ENCODE measurements at places on chromosomes 6 and 20.

DNA sequence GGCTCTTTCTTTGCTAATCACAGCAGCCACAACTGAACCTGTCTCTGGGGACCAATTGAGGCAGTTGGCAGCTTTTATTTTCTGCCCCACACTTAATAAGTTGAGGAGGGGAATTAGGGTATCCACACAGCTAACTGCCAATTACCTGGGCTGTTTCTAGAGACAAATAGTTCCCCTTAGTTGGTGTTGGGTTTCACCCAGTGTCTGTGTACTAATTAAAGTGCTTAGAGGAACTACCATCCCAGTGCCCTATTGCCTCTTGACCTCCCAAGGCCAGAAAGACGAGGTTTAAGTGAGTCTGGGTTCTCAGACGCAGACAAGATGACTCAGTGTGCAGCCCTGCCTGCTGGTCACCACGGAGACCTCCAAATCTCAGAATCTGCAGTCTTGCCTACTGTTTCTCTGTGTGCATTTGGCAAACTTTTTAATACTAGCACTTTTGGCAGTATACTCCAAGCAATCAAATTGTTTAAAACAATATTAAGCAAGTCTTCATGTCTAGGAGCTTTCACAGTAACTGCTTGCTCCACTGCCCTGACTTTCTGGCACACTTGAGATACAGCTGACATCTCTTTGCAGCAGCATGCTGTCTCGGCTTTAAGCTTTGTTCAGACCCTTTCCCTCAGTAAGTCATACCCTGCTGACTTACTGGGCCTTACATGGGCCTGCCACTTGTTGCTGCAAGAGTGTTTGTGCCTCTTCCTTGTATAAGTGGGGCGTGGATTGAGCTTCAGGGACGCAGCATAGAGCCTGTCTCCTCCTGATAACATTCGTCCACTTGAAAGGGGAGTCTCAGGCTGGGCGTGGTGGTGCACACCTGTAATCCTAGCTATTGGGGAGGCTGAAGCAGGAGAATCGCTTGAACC, 31.9 kb downstream of the STK35 start:
- DNase-seq = peak; percentile 40

DNA sequence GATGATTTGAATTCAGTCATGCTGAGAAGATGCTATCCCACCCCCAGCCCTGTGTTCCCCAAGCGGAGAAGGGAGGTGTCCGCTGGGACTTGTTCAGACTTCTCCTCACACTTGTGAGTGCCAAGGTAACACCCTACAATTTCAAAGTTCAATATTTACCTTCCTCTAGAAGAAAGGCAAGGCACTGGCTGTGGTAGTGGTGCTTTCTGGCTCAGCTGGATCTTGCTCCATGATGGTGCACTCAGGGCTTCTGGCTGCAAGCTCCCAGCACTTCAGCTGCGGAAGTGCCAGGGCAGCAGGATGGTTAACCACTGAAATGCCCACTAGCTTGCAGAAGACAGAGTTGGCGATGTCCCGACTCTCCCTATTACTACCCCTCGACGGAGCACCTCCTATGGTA, 135.4 kb downstream of the MTFR2 start:
- DNase-seq = no peak

- no peak for DNase-seq
Measured at GRCh38 chr6:11164717-11165646, 53.5 kb upstream of the ERVFRD-1 start.

DNA sequence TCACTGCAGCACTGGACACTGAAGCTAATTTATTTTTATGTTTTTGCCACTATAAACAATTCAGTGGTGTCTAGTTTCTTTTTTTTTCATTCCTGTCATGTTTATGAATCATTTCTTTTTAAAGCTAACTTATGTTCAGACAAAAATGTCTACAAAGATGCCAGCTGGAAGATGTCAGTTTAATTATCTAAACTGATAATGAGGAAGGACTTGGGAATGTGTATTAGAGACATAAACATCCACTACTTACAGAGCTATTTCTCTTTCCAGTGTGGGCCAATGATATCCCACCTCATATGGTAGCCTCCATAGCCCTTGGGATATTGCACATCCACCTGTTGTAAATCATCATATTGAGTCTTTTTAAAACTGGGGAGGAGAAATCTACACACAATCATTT, 132.1 kb upstream of the FAM184A start:
- no peak for DNase-seq

DNA sequence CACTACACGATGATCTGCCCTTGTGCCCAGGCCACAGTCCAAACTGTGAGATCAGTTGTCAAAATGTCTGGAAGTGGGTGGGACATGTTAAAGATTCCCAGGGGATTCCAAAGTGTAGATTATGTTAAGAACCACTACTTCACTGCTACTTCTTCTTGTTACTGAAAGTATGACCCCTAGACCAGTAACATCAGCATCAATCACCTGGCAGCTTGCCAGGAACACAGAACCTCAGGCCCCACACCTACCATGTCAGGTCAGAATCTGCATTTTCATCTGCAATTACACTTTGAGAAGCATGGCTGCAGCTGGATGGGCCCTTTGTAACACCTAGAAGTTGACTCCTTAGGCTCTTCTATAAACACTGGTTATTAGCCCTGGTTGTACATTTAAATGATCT, 36.1 kb downstream of the RFPL4B start:
- no peak for DNase-seq

- DNase-seq = no peak
Measured at GRCh38 chr20:58399926-58400325, 10.9 kb downstream of the VAPB start.

- no peak for DNase-seq
Measured at GRCh38 chr6:17057322-17057721, 44.5 kb upstream of the STMND1 start.

DNA sequence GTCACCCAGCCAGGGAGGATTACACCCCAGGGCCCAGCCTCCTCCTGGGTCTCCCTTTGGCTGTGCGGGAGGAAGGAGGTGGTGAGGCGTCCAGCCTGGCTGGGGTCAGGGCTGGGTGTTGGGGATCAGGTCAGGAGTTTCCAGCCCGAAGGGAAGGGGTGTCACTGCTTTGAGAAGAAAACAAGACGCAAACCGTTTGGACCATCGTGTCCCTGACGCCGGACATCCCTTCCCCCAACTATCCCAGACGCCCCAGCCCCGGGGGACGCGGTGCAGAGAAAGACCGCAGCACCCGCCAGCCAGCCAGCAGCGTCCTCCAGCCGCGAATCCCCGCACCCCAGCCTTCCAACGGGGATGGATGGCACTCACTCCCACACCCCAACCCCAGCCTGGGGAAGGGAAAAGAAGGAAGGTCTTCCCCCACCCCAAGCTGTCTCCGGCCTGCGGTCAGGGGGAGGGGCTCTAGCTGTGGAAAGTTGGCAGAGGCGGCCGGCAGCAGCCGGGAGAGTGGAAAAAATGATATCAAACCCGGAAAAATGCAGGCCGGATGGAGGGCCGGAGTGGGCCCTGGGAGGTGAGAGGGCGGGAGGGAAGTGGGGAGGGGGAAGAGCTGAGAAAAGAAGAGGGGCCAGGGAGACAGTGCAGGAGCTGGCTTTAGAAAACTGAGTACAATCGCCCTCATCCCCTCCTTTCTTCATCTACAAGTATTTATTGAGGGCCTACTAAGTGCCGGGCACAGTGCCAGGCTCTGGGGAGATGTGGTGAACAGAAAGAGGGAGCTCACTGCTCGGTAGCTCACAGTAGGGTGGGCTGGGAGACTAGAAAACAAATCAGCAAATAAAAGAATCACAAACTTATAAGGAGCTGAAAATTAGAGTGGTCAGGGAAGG, 10.6 kb downstream of the REM1 start:
- DNase-seq = no peak

GRCh38 chr6:79525272-79526100, 11.7 kb downstream of the LCA5 start:
- DNase-seq = peak; percentile 35

- no peak for DNase-seq
Measured at GRCh38 chr6:44339763-44340625, 2.5 kb upstream of the SPATS1 start.

- DNase-seq = no peak
Measured at GRCh38 chr6:142960098-142960497, 15.1 kb upstream of the HIVEP2 start.

DNA sequence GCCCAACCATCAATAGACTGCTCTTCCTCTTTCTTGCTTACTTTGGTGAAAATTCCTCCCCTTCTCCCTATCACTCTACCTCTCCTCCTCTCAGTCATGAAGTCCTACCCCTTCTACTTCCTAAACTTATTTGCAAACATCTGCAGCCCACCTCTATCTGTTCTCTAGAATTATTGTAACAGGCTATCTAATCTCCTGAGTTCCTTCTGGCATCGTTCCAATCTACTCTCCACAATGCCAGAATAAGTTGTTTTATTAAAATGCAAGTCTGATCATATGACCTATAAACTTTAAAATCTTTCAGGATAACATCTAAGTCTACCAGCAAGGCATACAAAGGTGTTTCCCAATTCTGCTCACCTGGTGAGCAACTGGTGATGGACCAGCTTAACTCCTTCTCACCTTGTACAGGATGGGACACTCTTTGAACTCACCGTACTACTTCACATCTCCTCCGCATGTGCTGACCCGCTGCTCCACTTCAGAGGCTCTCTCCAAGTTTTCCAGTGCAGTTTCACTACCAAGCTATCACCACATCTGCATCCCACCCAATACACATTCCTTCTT, 7.9 kb downstream of the CD164 start:
- no peak for DNase-seq

- no peak for DNase-seq
Measured at GRCh38 chr6:46583721-46584120, 68.9 kb downstream of the CYP39A1 start.

DNA sequence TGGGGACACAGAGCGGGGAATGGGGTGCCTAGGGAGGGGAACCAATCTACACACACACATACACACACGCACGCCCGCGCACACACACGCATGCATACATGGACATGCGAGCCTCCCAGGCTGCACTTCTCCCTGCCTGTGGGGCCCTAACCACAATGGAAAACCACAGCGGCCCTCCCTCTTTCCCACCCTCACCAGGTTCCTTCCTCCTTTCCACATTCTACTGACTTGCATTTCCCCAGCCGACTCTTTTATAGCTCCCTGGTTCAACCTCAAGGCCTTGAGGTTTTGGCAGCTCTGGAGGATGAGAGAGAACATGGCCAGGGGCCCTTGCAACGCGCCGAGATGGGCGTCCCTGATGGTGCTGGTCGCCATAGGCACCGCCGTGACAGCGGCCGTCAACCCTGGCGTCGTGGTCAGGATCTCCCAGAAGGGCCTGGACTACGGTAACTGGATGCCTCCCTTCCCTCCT, at the start of gene BPI:
Gene BPI (plus strand): TSS at position 249 of the 472 bp plus-strand sequence. CDS start 68 bp downstream, at position 317.
- DNase-seq = no peak

GRCh38 chr6:139533573-139534471, 159.4 kb upstream of the CITED2 start:
- peak; percentile 73 for DNase-seq

GRCh38 chr20:32019563-32020463, 9.6 kb downstream of the CCM2L start:
- no peak for DNase-seq

DNA sequence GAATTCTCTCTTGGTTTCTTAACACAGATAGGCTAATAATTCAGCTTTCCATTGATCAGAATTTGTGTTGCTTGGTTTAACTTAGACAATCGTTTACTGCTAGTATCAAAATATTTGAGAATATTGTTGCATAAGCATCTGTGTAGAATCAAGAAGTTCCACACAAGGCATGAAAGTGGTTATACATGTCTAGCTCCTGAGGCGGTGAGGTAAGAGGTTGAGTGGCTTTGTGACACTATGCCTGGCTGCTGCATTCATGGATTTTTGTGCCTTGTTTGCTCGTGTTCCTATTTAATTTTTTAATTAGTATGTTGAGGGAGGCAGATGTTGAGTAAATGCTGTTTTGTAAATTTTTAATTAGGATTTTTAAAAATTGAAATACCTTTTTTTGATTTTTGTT, 10.2 kb downstream of the PKIB start:
- DNase-seq = no peak

- DNase-seq = no peak
Measured at GRCh38 chr6:57247603-57248002, 25.5 kb upstream of the RAB23 start.

DNA sequence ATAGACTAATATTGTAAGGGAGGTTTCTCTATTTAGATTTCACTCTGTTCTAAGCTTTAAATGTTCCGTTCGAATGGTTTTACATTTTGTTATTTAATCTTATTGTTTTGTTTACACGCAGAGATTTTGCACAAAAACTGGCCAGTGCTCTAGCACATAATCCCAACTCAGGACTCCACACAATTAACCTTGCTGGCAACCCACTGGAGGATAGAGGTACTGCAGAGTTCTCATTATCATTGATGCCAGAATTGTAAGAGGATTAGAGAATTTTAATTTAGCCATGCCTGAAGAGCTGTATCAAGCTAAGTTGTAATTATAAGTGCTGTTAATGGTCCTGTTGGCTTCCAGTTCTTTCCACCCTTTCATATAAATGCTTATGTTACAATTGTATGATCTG, 179.7 kb upstream of the SCGN start:
- DNase-seq = no peak

- DNase-seq = peak; percentile 57
Measured at GRCh38 chr20:2814587-2815051, at the start of gene C20orf141. C20orf141 (plus strand) TSS chr20:2814987; CDS start chr20:2815185, 198 bp downstream.

- peak; percentile 91 for DNase-seq
Measured at GRCh38 chr6:154931711-154932424, 63.2 kb upstream of the TIAM2 start.

DNA sequence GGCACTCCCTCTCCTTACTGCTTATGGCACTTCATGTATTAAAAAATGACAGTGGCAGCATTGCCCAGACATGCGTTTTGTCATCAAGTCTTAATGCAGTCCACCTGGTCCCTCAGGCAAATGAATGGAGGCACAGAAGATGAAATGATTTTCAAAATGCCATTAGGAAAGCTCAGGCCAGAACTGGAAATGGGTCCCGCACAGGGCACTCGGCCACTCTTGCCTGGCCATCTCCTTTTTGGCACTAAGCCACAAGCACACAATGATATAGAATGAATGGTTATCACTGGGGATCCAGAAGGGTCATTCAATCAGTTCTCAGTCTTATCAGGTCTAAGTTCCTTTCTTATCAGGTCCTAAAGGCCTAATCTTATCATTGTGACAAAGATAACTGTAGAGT, 15.6 kb downstream of the MAS1 start:
- peak; percentile 52 for DNase-seq

- no peak for DNase-seq
Measured at GRCh38 chr6:164911151-164911550, 398.3 kb downstream of the C6orf118 start.

DNA sequence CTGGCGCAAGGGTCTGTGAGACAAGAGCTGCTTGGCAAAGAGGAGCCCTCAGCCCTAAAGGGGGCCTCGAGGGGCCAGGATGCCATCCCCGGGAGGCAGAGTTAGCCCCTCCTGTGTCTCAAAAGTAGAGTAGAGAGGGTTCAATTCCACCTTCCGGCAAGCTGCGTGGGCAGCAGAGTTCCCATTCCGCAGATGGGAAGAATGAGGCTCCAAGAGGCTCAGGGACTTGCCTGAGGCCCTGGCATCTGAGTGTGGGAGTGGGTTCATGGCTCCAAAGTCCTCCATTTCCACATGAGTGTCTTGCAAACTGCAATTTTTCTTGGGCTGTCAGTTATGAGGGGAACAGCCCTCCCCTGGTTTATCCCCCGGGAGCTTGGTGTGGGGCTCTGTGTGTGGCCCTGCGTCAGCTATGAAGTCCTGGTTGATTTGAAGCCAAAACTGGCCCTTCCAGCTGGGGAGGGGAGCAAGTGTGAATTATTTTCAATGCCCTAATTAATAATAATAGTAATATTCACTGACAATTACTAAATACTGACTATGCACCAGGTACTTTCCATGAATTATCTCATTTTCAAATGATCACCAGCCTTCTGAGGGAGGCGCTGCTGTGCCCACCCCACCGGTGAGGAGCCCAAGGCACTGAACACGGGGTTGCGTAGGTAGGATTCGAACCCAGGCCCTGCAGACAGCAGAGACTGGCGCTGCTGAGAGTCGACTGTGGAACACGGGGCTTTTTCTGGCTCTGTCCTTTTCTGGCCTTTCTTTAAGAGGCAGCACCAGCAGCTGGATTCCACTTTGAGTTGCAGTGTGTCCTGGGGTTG, 153.0 kb upstream of the PTPN1 start:
- DNase-seq = no peak

Measured in mesendoderm (in vitro differentiated cells).